ENCODE measurements at places on chromosomes 4 and X.

GRCh38 chr4:99855678-99856077, 38.5 kb downstream of the LAMTOR3 start:
- DNase-seq = no peak

GRCh38 chrX:20718592-20719380, 452.1 kb upstream of the RPS6KA3 start:
- no peak for DNase-seq

DNA sequence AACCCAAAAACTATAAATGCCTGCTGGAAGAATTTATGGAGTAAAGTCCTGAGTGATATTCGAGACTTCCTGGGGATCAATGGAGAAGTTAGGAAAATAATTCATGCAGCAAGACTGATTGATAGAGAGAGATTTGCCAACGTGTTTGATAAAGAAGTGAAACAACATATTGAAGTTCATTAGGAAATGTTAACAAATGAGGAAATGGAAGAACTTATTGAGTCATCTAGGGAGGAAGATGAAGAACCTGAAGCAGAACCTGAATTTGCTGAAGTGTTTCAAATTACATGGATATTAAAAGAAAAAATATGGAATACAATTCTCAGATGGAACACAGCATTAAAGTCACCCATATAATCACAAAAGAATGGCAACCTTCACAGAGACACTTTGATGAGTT, 39.0 kb downstream of the DDX60 start:
- DNase-seq = no peak

- no peak for DNase-seq
Measured at GRCh38 chrX:106862972-106863688, 40.0 kb downstream of the RIPPLY1 start.

GRCh38 chrX:115311139-115311538, 21.6 kb downstream of the LUZP4 start:
- DNase-seq = no peak

DNA sequence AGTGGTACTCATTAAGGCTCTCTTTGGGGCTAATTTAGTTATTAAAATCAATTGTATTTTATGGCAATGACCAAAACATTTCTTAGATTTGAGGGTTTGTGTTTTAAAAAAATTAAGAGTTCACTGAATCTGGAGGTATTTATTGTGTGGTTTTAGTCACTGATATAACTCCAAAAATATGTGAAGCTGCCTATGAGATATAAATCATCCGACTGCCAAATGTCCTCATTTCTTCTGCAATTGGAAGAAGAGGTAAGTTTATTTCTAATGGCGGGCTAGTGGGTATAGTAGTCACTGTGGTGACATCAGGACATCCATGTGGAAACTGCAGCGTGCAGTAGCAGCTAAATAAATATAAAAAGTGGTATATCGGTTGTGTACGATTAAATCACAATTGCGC, 205.5 kb downstream of the MID1 start:
- DNase-seq = no peak

GRCh38 chr4:76342191-76342590, 35.7 kb downstream of the STBD1 start:
- DNase-seq = no peak

DNA sequence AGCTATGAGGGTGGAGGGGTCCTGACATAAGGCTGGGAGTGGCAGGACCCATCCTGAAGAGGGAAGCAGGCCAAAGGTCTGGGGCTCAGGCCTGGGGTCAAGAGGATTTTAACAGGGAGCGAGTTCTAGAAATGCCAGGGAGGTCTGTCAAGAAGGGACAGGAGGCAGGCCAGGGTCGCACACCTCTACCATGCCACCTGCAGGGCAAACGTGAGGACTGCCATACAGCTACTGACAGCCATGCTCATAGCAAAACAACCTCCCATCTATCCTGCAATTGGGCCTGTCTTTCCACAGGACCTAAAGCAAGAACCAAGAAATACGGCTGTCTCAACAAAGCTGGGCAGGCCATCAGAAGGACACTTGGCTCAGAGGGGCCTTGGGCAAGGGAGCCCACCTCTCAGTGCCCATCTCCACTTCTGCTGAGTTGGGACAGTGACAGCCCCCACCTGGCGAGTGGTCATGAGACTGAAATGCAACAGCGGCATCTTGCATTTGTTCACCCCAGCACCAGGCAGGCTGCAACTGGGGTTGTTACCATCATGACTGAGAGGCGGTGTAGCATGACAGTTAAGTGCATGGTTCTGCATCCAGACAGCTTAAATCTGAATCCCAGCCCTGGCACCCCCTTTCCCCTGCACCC, 92.7 kb downstream of the WFS1 start:
- DNase-seq = no peak

GRCh38 chrX:86148024-86148511, at the start of gene DACH2:
TSS of gene DACH2 (plus strand) at chrX:86148451.
- no peak for DNase-seq

GRCh38 chr4:41373221-41373620, 116.5 kb downstream of the UCHL1 start:
- no peak for DNase-seq

GRCh38 chr4:79993476-79993875, 79.6 kb downstream of the ANTXR2 start:
- no peak for DNase-seq

GRCh38 chr4:147287588-147287890, 193.4 kb upstream of the EDNRA start:
- DNase-seq = no peak

DNA sequence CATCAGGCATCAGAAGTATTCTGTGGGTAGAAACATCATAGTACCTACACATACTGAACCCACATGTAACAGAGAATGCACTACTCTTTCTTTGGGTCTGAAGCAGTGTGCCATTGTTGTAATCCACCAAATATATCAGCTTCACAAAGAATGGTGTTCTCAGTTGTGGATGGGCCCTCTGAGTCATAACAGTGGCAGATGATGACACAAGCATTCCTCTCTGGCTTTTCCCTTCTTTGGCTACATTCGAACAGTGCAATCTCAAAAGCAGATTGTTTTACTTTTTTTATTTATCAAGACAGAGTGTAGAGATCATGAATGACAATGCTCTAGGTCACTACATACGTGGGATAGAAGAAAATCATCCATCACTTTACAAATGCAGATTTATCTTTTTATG, 247.2 kb upstream of the EPHA5 start:
- no peak for DNase-seq

DNA sequence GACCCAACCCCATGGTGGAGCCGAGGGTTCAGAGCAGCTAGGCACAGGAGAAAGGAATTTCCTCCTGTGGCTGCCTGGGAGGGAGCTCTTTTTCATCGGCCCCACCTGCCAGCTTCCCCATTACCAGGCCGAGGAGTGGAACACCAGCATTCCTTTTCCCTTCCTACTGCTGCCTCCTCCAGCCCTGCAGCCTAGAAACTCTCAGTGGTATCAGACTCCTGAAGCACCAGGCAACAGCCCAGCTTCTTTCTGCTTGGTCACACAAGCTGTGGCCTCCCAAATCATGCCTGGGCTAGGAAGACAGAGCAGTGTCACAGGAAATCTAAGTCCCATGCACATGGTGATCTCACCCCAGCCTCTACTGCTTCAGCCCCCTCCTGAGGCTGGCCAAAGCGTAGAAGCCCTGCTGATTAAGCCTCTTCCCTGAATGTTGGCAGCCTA, 30.1 kb downstream of the RTL5 start:
- peak; percentile 18 for DNase-seq

- DNase-seq = no peak
Measured at GRCh38 chr4:23768541-23768940, 121.3 kb downstream of the PPARGC1A start.

GRCh38 chrX:21581479-21581878, 76.7 kb downstream of the KLHL34 start:
- no peak for DNase-seq

GRCh38 chr4:119032921-119033685, 102.5 kb upstream of the MYOZ2 start:
- DNase-seq = no peak

GRCh38 chrX:109880629-109881028, 122.3 kb upstream of the TMEM164 start:
- no peak for DNase-seq

- no peak for DNase-seq
Measured at GRCh38 chr4:8730159-8730558, 137.6 kb downstream of the CPZ start.

GRCh38 chrX:105471597-105471996, 251.1 kb upstream of the TEX13A start:
- no peak for DNase-seq
